ENCODE measurements at places on chromosomes 12 and 14.

- H3K4me1 ChIP-seq, result peaks cover 95% of the 10 kb centered on the region
- peak overlapping the region; percentile 70 for H3K4me3 ChIP-seq
- DNase-seq, result no peak
- H3K36me3 ChIP-seq, result peaks cover 39% of the 10 kb centered on the region
- peak overlapping the region; percentile 96 for H3K27ac ChIP-seq
- H3K27me3 ChIP-seq, result no peaks in the 10 kb centered on the region
Measured at GRCh38 chr14:91402348-91402747, 15.3 kb downstream of the CCDC88C start.

DNA sequence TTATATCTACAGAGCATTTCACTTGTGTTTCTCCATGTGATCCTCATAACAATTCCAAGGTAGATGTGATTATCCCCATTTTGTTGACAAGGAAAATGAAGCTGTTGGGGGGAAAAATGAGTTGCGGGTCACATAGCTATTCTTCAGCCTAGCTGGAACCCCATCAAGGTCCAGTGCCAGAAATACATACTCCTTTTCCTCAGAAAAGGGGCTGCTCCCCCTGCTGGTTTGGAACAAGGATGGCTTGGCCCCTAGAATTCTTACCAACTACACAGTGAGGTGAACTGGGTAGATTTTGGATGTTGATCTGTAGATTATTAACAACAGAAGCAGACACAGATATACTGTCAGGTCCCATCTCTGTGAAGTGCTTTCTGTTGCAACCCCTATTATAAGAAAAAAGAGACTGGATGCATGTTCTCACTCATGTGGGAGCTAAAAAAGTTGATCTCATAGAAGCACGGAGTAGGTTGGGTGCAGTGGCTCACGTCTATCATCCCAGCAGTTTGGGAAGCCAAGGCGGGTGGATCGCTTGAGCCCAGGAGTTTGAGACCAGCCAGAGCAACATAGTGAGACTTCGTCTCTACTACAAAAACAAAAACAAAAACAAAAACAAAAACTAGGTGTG is 8.9 kb downstream of the IKZF4 start:
- peak overlapping the region; percentile 65 for H3K27ac ChIP-seq
- H3K4me1 ChIP-seq, result peaks cover 41% of the 10 kb centered on the region
- no peak overlapping the region for H3K4me3 ChIP-seq
- H3K27me3 ChIP-seq, result no peaks in the 10 kb centered on the region
- peak; percentile 40 for DNase-seq

DNA sequence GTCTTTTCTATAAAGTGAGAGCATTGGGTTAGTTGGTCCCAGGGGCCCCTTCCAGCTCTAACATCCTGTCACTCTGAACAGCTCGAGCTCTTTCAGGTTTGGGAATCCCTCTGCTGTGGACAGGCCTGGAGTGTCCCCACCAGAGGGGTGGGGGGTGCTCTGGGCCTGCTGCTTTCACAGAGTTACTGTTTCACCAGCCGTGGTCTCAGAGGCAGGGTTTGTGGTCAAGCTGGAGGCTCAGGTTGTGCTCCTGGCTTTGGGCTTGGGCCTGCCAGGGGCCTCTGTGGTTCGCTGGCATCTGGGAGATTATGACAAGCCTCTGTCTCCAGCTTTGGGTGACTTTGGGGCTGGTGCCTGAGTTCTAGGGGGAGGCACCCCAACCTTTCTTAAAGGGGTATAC is 59.6 kb downstream of the FBXL14 start:
- H3K27ac ChIP-seq, result no peak overlapping the region
- H3K4me1 ChIP-seq, result peaks cover 33% of the 10 kb centered on the region
- H3K4me3 ChIP-seq, result no peak overlapping the region
- no peak for DNase-seq
- H3K27me3 ChIP-seq, result peaks cover 74% of the 10 kb centered on the region
- no peaks in the 10 kb centered on the region for H3K36me3 ChIP-seq

DNA sequence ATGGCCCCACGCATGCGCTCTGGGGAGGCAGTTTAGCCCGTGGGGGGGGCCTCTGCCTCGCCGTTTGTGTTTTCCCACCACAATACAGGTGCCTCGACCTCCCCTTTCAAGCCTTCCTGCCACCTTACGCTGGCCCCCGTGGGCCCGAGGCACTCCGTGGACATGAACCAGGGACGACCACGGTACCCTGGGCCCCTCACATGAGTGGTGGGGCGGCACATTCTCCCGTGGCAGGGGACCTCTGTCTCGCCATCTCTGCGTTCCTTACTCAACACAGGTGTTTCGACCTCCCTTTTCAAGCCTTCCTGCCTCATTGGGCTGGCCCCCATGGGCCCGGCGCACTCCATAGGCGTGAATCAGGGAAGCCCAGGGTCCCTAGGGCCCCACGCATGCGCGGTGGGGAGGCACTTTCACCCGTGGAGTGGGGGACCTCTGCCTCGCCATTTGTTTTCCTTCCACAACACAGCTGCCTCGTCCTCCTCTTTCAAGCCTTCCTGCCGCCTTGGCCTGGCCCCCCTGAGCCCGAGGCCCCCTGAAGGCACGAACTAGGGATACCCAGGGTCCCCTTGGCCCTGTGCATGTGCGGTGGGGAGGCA is 339.5 kb downstream of the ALG10 start:
- H3K27ac ChIP-seq, result no peak overlapping the region
- no peaks in the 10 kb centered on the region for H3K27me3 ChIP-seq
- no peak for DNase-seq
- H3K36me3 ChIP-seq, result no peaks in the 10 kb centered on the region
- H3K4me1 ChIP-seq, result no peaks in the 10 kb centered on the region
- H3K4me3 ChIP-seq, result no peak overlapping the region

GRCh38 chr12:49811961-49812401 is 16.2 kb downstream of the NCKAP5L start:
- H3K36me3 ChIP-seq, result peaks cover 5% of the 10 kb centered on the region
- H3K4me3 ChIP-seq, result no peak overlapping the region
- no peak for DNase-seq
- H3K27me3 ChIP-seq, result no peaks in the 10 kb centered on the region
- peaks cover 9% of the 10 kb centered on the region for H3K4me1 ChIP-seq

DNA sequence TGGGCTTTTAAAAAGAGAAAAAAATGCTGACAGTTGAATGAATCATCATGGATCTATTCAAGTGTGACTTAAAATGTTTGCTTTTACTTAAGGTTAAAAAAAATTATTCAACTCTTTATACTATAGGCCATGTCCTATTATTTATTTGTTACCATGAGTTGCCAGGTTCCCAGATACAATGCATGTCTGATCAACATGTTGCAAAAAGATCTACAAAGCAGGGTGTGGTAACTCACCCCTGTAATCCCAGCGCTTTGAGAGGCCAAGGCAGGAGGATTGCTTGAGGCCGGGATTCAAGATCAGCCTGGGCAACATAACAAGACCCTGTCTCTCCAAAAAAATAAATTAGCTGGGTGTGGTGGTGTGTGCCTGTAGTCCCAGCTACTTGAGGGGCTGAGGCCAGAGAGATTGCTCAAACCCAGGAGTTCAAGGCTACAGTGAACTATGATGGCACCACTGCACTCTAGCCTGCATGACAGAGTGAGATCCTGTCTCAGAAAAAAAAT is 460.8 kb downstream of the BCAT1 start:
- H3K4me1 ChIP-seq, result no peaks in the 10 kb centered on the region
- no peaks in the 10 kb centered on the region for H3K27me3 ChIP-seq
- H3K4me3 ChIP-seq, result no peak overlapping the region

- no peak for DNase-seq
- no peaks in the 10 kb centered on the region for H3K36me3 ChIP-seq
- peaks cover 10% of the 10 kb centered on the region for H3K4me1 ChIP-seq
- no peak overlapping the region for H3K4me3 ChIP-seq
- H3K27ac ChIP-seq, result no peak overlapping the region
Measured at GRCh38 chr14:55427439-55427838, 13.0 kb downstream of the TBPL2 start.

GRCh38 chr12:13090054-13090453 is 13.4 kb downstream of the GSG1 start:
- no peak for DNase-seq
- H3K4me1 ChIP-seq, result peaks cover 17% of the 10 kb centered on the region
- no peak overlapping the region for H3K27ac ChIP-seq
- H3K4me3 ChIP-seq, result no peak overlapping the region

GRCh38 chr14:48384821-48385220 is 709.4 kb upstream of the MDGA2 start:
- no peak for DNase-seq
- no peak overlapping the region for H3K27ac ChIP-seq
- H3K36me3 ChIP-seq, result no peaks in the 10 kb centered on the region
- no peaks in the 10 kb centered on the region for H3K27me3 ChIP-seq
- no peak overlapping the region for H3K4me3 ChIP-seq

- peak within 1 kb of the TSS; percentile 98 for H3K4me3 ChIP-seq
- DNase-seq, result peak; percentile 83
- peak within 1 kb of the TSS; percentile 97 for H3K27ac ChIP-seq
Measured at GRCh38 chr14:74712499-74713394, at the start of the genes AREL1 and FCF1. Gene AREL1 (minus strand): TSS chr14:74713080. CDS start chr14:74685615, 27,465 bp downstream. Gene FCF1 (plus strand): TSS chr14:74713144. CDS start chr14:74713198, 54 bp downstream.

GRCh38 chr14:91744068-91744480 is 12.2 kb upstream of the CATSPERB start:
- H3K27ac ChIP-seq, result no peak overlapping the region
- no peaks in the 10 kb centered on the region for H3K36me3 ChIP-seq
- H3K4me3 ChIP-seq, result no peak overlapping the region
- no peaks in the 10 kb centered on the region for H3K27me3 ChIP-seq
- H3K4me1 ChIP-seq, result peaks cover 1% of the 10 kb centered on the region
- no peak for DNase-seq

- no peak for DNase-seq
- no peaks in the 10 kb centered on the region for H3K27me3 ChIP-seq
- H3K4me1 ChIP-seq, result peaks cover 13% of the 10 kb centered on the region
- H3K36me3 ChIP-seq, result no peaks in the 10 kb centered on the region
- H3K4me3 ChIP-seq, result no peak overlapping the region
Measured at GRCh38 chr12:69354172-69354555, 5.4 kb upstream of the YEATS4 start.

GRCh38 chr12:5000658-5001385 is 42.9 kb upstream of the KCNA5 start:
- H3K4me3 ChIP-seq, result no peak overlapping the region
- no peak overlapping the region for H3K27ac ChIP-seq

DNA sequence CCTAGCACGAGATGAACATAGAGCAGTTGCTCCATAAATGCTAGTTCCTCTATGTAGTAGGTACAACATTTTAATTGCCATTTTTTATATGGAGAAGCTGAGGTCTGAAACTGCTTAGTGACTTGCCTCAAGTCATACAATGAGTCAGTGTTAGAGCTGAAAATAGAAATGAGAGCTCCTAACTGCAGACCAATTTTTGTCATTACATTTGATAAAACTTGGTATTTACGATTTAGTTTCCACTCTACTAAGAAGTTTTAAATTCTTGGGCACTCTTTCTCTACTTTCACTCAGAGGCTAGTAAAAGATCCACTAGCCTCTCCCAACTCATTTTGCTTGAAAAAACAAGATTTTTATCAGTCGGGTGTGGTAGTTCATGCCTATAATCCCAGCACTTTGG is 8.1 kb upstream of the TMED10 start:
- H3K4me3 ChIP-seq, result no peak overlapping the region
- no peak for DNase-seq
- H3K27ac ChIP-seq, result no peak overlapping the region
- peaks cover 6% of the 10 kb centered on the region for H3K4me1 ChIP-seq

DNA sequence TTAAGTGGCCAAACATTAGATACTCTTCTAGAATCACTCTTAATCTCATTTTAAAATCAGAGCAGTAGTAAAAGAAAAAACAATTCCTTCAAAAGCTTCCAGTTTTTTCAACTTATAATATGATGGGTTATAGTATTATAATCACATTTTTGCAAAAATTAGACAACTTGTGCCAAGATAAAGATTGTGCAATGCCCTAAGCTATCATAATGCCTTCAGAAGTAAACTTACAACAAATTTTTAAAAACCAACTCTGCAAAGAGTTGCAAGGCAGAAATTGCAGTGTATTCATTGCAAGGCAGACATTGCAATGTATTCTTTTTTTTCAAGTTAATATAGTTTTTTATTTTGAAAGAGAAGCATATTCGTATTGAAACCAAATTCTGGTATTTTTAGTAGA is 47.2 kb upstream of the KITLG start:
- DNase-seq, result no peak
- no peaks in the 10 kb centered on the region for H3K27me3 ChIP-seq
- no peak overlapping the region for H3K4me3 ChIP-seq
- H3K27ac ChIP-seq, result no peak overlapping the region
- no peaks in the 10 kb centered on the region for H3K36me3 ChIP-seq

- peaks cover 9% of the 10 kb centered on the region for H3K27me3 ChIP-seq
- DNase-seq, result peak; percentile 19
- H3K36me3 ChIP-seq, result no peaks in the 10 kb centered on the region
- peaks cover 18% of the 10 kb centered on the region for H3K4me1 ChIP-seq
Measured at GRCh38 chr12:1916371-1917171, 1.9 kb downstream of the CACNA2D4 start.

DNA sequence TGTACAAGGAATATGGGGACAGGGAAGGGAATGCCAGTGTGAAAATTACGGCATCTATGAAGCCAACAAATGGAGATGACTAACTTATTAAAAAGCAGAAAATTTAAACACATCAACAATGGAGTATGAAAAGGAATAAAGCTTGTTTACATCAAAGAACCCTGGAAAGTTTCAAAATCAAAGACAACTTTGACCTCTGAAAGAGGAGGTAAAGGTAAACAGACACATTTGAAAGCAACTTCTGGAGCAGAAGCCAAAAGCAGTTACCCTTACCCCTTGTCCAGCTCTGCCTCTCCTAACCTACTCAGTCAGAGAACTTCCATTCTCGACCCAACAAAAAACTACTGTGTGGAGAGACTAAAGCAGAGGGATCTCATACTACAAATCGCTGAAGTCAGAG is 184.3 kb downstream of the DUSP6 start:
- no peak overlapping the region for H3K27ac ChIP-seq
- no peak for DNase-seq
- no peak overlapping the region for H3K4me3 ChIP-seq
- H3K36me3 ChIP-seq, result no peaks in the 10 kb centered on the region

- no peaks in the 10 kb centered on the region for H3K36me3 ChIP-seq
- no peak for DNase-seq
- H3K27ac ChIP-seq, result no peak overlapping the region
- H3K4me1 ChIP-seq, result peaks cover 28% of the 10 kb centered on the region
Measured at GRCh38 chr14:56199095-56199981, 81.1 kb downstream of the PELI2 start.

DNA sequence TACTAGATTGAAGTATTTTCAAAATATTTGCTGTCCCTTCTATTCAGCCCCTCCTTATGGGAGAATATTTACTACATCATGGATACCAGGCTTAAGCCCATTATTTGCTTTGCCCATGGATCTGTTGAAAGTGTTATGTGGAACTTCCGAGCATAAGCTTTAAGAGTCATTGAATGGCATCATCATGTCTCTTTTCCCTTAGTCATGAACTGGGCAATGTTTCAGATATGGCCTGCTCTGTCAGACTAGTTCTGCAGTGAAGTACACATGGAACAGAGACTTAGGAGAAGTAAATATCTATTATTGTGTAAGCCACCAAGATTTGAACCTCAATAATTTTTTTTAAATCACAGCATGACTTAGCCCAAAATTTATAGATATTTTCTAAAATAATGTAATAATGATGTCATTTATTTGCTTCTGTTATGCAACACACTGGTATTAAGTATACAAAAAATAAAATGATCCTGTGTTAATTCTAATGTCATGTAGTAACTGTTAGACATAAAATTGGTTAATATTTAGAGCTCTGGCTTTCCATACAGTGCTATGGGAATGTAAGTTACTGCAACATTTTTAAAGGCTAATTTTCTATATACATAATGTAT is 1097.3 kb downstream of the SLC16A7 start:
- no peak overlapping the region for H3K27ac ChIP-seq
- no peaks in the 10 kb centered on the region for H3K4me1 ChIP-seq
- no peaks in the 10 kb centered on the region for H3K36me3 ChIP-seq
- DNase-seq, result no peak
- no peak overlapping the region for H3K4me3 ChIP-seq

GRCh38 chr14:55701638-55702037 is 121.6 kb downstream of the KTN1 start:
- H3K4me1 ChIP-seq, result peaks cover 3% of the 10 kb centered on the region
- peaks cover 5% of the 10 kb centered on the region for H3K36me3 ChIP-seq
- no peak for DNase-seq
- no peaks in the 10 kb centered on the region for H3K27me3 ChIP-seq
- H3K27ac ChIP-seq, result no peak overlapping the region

All from activated T-cell treated with anti-CD3 and anti-CD28 coated beads, Interleukin-2, amount 50 U/mL, for 24 hours (primary cell).